CD4-positive, alpha-beta T cell treated with Interleukin-4 for 4 hours (primary cell): ENCODE measurements at places on chromosomes 11 and 22.

- no peak for DNase-seq
Measured at GRCh38 chr11:91264481-91264880, 960.1 kb upstream of the FAT3 start.

GRCh38 chr11:106920899-106921509 is 97.3 kb downstream of the GUCY1A2 start:
- DNase-seq: no peak

DNA sequence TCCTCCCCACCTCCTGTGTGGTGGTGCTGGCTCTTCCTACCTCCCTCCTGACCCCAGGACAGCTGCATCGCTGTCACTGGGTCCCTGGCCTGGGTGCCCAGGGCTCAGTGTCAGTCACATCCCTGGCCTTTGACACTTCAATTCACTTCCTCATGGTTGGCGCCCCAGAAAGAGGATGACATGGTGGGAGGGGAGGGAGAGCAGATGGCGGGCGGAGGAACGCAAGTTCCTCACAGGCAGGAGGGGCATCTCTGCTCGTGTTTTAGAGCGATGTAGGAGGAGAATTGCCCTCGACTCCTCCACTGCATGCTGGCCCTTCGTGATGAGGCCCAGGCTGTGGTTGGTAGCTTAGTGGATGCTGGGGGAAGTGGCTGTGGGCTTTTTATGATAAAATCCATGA is 35.1 kb upstream of the KRTAP5-7 start:
- no peak for DNase-seq

DNA sequence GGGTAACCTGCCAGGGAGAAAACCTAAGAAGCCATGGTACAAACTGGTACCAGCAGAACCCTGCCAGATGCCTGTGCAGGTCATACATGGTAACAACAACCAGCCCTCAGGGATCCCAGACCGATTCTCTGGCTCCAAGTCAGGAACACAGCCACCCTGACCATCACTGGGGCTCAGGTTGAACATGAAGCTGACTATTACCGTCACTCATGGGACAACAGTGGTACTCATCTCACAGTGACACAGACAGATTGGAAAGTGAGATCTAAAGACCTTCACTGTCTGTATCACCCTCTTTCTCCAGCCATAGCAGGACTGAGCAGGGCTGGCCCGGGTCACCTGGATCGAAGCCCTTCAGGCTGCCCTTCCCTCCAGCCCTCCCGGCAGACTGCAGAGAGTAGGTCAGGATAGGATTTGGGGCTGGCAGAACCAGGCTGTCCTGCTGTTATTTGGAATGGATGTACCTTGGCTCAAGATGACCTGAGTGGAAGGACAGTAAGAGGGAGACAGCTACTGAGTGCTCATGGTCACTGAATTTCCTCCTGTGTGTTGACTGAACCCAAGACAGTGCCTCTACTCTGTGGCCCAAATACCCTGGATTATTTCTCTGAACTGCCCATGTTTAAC is 94.7 kb downstream of the GGTLC2 start:
- no peak for DNase-seq

- no peak for DNase-seq
Measured at GRCh38 chr22:40218152-40218551, 40.4 kb downstream of the TNRC6B start.

DNA sequence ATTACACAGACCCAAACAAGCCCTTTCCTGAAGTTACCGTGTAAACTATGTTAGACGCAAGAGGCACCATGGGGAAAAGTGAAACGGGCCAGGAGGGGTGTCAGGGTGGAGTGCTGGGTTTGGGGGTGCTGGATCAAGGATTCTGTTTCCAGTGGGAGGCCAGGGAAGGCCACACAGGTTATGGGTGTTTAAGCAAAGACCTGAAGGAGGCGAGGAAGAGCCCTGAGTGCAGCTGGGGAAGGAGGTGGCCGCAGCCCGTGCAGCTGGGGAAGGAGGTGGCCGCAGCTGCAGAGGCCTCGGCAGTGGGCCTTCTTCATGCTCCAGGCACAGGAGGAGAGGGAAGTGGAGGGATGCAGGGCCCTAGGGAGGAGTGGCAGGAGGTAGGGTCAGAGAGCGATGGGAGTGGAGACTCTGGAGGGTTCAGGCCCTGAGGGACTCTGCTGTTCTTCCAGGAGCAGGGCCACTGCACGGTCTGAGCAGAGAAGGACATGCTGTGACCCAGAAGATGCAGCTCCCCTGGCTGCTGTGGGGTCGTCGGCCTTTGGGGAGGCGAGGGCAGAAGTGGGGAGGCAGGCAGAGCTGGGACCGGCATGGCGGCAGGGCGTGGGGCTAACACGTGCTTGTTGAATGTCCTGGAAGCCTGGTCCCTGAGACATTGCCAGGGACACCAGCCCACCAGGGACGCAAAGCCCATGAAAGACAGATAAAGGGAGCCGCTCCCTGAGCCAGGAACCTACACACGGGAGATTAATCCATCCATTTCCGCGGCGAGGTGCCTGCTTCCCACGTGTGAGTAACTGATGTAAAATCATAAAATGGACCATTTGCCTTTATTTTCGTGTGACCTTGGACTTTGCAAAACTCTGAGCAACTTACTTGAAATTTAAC is 1049.1 kb downstream of the BRD1 start:
- DNase-seq: no peak

GRCh38 chr11:9783986-9784385 is 120.1 kb downstream of the SWAP70 start:
- DNase-seq: no peak

- DNase-seq: peak; percentile 32
Measured at GRCh38 chr11:9459667-9460321, 1.0 kb upstream of the ZNF143 start.

DNA sequence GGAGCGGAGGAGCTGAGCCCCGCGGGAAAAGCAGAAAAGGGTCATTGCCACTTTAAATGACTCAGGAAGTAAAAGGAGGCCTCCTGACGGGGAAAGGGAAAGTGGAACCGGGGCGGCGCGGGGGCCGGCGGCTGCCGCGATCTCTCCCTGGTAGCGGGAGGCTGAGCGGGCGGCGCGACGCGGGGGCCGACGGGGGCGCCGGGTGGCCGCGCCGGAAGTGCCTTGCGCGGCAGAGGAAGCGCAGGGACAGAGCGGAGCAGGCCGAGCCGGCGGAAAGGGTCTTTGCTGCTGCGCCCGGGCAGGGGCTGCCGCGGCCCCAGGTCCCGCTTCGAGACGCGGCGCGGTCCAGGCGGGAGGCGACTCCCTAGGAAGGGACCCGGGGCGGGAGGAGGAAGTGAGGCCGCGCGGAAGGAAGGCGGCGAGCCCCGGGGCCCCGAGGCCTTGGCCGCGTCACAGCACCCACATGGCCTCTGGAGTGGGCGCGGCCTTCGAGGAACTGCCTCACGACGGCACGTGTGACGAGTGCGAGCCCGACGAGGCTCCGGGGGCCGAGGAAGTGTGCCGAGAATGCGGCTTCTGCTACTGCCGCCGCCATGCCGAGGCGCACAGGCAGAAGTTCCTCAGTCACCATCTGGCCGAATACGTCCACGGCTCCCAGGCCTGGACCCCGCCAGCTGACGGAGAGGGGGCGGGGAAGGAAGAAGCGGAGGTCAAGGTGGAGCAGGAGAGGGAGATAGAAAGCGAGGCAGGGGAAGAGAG is at the start of gene TRIM44:
Gene TRIM44, plus strand, starts transcription at position 127 of the 759 bp plus-strand sequence. Its CDS starts 337 bp downstream, at position 464.
- peak; percentile 77 for DNase-seq

DNA sequence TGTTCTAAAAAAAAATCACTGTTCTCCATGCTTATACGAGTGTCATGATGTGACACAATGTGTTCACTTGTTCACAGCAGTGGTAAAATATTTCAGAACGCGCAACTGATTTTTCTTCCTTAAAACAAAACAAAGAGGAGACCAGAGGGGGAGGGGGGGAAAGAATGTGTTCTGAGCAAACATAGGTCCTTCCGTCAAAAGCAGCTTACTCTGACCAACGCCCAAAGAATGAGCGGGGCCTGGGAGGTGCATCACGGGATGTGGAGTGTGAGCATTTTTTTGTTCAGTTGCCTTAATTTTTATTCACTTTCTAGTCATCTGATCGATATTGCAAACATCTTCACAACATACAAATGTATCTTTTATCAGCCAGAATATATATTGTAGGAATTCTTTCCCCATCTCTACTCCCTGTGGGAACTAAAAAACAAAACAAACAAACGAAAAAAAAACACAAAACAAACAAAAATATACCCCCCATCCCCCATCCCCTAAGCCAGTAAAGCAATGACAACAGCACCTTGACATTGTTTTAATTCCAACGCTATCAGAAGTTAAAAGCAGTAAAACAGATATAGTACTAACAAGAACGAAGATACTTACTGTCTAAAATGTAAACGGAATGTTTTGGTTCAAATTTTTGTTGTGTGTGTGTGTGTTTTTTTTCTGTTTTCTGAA is 43.3 kb downstream of the BDNF start:
- no peak for DNase-seq

- no peak for DNase-seq
Measured at GRCh38 chr11:2525166-2525861, 80.5 kb downstream of the KCNQ1 start.

DNA sequence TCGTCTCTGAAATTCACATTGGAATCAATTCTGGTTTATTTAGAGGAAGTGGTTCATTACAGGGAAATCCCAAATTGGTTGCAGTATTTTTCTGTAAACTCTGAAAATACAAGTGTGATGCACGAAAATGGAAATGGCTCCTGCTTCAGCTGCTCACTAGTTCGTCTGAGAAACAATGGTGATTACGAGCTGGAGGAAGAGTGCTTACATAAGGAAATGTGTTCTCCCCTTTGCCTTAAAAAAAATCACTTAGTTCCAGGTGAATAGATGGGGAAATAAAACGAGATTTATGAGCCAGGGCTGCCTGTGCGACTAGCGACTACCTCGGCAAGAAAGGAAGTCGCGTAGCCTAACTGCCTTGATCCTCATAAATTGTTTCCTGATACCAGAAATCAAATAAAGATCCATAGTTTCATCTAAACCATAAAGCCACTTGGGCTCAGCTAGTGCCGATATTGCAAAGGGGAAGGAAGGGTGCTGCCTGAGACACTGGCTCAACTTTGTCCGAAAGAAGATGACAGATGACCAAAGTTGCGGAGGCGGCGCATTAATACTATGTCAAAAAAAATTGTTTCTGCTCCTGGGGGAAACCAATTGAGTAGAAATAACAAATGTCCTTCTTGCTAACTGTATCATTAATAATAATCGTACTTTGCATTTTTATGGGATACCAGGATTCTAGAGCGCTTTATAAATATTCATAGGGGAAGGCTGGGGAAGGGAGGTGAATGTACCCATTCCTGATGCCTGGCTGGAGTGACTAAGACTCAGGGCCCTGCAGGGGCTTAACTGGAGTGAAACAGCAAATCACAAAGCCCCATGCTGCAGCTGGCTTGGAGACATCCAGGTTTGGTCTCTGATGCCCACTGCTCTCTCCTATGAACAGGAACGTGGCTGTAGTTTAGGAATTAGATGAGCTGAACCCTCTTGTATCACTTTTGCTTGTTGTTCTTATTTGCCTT is 185.7 kb downstream of the BLID start:
- no peak for DNase-seq

DNA sequence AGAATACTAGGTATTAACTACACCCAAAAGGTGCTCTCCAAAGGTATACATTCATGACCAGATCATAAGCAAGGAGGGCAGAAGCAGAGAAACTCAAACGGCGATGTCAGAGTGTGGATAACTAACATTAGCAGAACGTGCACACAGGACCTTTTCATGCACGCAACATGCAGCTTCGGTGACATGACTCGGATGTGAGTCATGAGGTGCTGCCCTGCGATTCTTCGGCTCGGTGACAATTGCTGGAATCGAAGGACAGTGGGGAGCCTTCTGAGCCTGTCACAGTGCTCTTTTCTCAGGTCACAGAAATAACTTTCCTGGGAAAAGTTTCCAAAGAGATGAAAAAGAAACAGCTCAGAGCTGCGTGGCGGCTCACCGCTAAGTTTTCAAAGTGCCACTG is 418.5 kb upstream of the SYN3 start:
- no peak for DNase-seq

DNA sequence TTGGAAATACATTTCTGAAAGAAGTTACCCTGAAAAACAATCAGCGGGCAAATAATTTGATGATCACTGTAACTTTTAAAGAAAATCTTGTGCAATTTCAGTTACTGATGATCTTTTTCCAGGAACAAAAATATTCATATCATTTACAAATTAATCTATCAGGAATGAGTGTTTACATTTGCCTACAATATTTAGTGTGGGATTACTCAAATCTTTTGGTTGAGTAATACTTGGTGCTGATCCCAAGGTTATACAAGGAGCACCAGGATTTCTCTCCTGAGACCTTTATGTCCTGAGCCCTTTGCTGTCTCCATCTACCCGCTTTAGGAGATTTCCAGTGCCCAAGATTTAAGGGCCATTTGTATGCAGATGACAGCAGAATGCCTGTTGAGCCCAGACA is 116.1 kb downstream of the ATXN10 start:
- no peak for DNase-seq

GRCh38 chr22:33666279-33666960 is 253.9 kb downstream of the LARGE1 start:
- no peak for DNase-seq

- DNase-seq: peak; percentile 27
Measured at GRCh38 chr11:96303064-96303463, 39.9 kb downstream of the MAML2 start.
